Right renal pelvis (tissue), 4 donors: ENCODE measurements at places on chromosomes 5 and 9.

DNA sequence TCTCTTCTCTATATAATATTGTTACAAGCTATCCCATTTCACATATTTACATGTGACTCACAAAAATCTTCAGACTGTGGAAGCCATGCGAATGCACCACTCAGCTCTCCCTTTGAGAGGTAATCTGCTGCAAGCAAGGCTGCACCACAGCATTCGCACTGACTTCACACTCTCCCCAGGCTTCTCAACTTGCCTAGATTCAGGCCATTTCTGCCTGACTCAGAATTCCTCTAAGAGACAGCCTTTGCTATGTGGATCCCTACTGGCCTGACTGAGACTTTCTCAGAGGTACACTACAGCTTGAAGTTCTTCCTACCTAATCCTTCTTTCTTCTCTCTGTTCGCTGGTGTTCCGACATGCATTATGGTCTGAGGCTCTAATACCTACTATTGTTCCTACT lies 21.1 kb upstream of the DMRTA1 start:
- DNase-seq = no peak

DNA sequence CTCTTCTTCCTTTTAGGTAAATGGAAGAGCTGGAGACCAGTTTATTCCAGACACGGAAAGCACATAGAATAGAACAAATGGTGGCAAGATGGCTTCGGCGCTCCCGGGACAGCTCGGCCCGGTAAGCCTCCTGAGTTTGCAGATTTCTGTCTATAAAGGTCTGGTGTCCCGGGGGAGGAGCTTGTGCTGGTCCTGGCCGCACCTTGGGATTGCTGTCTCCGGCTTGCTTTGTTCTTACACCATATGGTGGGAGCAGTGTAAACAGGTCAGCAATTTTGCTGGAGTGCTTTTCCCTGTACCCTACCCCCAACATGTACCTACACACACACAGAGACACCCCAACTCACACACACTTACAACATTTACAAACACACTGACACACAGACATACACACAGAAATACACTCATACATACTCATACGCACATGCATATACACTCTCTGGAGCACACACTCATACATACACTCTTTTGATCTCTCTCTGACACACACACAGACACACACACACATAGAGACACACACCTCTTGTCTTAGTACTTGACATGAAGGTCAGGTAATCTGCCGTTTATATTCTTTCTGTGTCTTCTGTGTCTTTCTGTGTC lies 42.0 kb downstream of the FRMPD1 start:
- DNase-seq = no peak

- DNase-seq = no peak
Measured at GRCh38 chr9:72983512-72984225, 30.8 kb upstream of the ALDH1A1 start.

DNA sequence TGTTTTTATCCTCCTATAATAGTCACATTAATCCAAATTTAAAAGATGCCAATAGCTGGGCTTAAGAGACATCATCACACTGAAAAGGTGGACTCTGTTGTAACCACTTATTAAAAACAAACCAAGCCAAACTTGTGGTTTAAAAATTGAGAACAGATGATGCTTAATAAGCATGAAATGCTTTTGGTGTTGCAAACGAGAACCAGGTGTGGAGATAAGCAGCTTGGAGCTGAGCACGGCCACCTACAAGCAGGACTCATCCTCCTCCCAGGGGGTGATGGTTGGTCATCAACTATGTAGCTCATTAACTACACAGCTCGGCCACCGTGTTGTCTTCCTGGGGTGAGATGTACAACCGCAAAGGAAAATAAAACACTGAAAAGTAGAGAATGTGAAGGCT lies 154.4 kb downstream of the NPR3 start:
- no peak for DNase-seq
